ENCODE measurements at places on chromosomes 16 and 17.
A peak's percentile ranks its signal among the peaks of the same experiment; 100 is the strongest.

DNA sequence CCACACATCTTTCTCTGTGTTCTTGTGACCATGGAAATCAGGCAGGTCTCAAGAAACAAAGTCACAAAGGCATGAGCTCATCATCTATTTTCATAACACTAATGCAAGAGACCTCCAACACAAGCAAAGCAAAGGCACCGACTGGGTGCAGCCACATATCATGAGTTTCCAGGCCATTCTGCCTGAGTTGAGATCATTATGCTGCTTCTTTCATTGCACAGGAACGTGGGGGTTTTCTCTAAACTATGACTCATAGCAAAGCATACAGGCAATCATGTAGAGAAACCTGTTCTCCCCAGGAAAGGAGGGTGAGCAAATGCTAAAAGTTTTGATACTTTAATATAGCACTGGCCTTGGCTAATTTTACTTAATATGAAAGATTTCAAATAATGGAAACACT, 60.7 kb downstream of the GRIN2A start:
- DNase-seq: no peak

DNA sequence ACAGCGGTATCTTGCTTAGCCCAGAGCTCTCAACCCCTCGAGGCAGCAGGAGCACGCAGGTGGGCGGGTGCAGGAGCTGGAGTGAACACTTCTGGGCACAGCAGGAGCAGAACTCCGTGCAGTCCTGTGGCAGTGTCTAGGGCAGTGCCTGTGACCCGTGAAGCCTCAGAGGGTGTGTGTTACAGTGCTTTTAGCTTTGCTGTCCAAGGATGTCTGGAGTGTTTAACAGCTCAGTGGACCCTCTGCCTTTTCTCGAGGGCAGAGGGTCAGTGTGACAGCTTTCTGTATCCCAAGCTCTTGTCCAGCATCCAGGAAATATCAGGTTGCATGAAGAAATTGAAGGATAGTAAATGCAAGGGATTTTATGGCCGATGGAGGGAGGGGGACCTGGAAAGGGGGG, 16.4 kb upstream of the SSTR5 start:
- no peak for DNase-seq

DNA sequence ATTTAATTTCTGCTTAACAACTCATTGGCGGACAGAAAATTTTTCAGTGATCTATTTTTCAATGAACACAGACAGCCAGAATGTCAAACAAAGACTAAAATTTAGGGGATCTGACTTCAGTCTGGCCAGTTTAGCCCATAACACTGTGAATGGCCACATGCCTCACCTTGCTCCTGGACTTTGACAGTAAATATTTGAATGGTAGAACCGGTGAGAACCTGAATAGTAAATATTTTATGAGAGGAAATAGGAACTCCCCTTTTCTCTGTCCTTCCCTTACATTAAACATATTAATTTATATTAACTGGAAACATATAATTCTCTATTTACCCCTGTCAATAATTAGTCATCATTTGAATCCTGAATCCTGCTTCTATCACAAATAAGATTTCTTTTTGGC, 942.1 kb downstream of the KCNJ2 start:
- DNase-seq: no peak

DNA sequence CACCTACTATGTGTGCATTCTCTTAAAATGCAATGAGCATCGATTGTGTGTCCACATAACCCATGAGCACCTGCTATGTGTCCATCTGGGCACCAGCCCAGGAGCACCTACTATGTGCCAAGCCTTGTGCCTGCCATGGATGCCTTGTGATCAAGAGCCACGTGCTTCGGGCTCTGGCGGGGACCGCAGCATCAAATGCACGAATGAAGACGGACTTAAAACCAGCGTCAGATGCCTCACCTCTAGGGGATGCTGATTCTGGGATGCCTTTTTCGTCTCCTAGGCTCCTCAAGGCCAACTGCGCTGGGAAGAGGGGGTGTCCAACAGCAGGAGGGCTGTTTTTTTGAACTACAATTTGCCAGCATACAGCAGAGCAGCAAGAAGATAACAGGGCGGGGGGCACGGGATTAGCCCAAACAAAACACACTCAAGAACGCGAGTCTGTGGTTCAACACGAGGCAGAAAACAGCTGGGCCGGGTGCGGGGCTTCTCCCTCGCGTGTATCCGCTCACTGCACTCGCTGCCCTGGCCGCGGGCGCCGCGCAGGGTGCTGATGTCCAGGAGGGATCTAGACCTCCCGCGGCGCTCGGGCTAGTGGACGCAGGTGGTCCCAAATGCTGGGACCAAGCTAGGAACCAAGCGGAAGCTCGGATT, 1.2 kb upstream of the GLIS2 start:
- DNase-seq: no peak

DNA sequence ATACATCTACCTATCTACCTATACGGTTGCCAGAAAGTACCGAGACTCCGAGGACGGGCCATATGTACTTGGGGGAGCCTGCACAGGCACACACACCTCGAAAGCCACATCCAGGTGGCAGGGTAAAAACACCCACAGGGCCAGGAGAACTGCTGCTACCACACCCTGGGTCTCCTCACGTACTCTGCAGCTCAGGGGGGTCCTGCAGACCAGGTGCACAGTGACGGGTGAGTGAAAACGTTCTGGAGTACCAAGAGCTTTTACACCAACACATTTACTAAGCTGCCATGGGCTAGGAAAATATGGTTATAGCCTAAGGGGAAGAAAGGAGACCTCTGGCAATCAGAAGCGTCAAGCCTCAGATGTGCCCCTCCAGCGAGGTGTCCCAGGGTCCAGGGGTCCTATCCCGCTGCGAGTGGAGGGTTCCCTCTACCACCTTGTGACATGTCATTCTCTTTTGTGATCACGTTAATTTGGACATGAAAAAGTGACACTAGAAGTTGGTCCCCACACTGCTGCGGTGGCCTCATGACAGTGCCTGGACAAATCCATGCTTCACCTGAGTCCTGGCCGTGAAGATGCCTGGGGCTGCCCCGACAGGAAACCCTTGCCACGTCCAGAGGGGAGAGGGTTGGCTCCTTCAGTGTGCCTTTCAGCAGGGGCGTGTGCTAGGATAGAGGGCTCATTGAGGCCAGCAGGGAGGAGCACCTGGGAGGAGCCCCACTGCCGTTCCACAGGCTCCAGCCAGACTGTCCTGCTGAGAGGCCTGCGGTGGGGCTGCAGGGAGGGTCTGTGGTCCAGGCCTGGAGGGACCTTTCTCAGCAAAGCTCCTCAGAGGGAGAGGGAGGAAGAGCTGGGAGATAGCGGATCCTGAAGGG, 1.8 kb downstream of the CANT1 start:
- no peak for DNase-seq

- no peak for DNase-seq
These were observed 67.7 kb upstream of the ARL4D start for GRCh38 chr17:43330876-43331639.

- DNase-seq: no peak
These were observed 38.5 kb upstream of the SLC5A11 start for GRCh38 chr16:24807301-24807700.

GRCh38 chr16:70520612-70521297, 2.6 kb downstream of the COG4 start:
- no peak for DNase-seq

GRCh38 chr17:60656499-60656898, 21.2 kb upstream of the BCAS3 start:
- no peak for DNase-seq

DNA sequence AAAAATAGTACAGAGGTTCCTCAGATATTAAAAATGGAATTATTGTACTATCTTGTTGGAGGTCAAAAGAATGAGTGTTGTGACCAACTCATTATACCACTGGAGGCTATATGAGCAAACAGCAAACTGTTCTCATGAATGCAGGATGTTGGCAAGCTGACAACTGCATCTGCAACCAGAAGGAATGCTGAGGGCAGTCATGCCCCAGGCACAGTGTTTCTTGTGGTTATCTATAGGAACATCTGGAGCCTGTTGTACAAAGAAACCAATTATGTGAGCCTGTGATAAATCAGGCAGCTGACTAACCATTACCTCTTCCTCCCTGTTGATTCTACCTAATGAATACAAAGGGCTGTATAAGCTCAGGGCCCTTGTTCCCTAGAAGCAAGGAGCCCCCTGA, 2057.1 kb downstream of the TP53TG3F start:
- DNase-seq: no peak

DNA sequence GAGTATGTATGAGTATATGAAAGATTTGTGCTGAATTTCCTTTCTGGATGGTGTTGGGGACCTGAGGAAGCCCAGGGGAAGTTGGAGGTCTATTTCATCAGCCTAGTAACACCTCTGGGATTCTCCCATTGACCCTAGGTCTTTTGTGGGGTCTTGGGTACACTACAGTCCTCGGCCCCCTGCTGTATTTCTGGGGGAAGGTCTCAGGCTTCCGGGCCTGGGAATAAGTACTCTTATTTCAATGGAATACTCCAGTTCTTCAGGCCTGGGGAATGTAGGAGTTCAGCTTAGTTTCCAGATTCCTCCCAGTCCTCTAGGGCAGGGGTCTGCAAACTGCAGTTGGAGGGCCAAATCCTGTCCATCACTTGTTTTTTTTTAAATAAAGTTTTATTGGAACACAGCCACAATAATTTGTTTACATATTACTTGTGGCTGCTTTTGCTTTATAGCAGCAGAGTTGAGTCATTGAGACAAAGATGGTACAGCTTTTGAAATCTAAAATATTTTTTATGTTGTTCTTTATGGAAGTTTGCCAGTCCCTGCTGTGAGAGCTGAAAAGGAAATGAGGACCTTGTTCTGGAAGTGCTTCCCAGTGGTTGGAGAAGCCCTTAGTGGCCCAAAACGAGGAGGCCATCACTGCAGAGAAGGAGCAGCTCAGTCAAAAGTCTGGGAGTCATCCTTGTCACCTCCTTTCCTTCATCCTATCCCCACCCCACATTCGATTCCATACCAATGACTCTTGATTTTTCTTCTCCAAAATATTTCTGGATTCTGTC, 142.5 kb upstream of the HS3ST2 start:
- no peak for DNase-seq

GRCh38 chr16:83946781-83947566, 6.1 kb upstream of the OSGIN1 start:
- no peak for DNase-seq

- DNase-seq: no peak
These were observed 235.7 kb upstream of the SDK2 start for GRCh38 chr17:73879987-73880386.

GRCh38 chr17:72397687-72398086, 276.9 kb downstream of the SOX9 start:
- DNase-seq: no peak

DNA sequence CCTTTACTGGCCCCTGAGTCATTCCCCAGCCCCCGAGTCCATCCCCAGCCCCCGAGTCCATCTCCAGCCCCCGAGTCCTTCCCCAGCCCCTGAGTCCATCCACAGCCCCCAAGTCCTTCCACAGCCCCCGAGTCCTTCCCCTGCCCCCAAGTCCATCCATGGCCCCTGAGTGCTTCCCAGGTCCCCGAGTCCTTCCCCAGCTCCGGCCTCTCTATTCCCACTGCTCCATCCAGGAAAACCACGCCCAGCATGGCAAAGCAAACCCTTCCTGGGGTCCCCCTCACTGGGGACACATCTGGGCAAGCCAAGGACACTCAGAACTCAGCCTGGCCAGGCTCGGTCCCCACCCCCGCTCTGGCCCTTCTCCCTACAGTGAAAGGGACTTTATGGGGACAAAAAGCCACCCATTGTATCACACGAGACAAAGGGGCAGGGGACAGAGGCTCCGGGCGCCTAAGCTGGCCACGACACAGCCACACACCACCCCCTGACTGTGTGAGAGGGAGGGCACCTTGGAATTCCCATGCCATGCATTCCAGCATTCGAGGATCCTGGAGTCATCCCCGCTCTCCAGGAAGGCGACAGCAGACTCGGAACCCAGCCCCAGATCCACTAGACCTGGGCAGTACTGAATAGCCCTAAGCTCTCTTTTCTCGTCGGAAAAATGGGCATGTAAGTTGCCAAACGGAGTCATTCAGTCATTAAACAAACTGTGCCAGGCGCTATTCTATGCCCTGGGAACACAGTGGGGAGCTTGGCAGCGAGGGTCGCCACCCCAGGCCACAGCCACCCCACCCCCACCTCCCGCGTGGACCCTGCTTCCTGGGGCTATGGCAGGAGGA, 14.0 kb downstream of the PLLP start:
- no peak for DNase-seq

GRCh38 chr16:3187798-3188674, at the start of gene OR1F1:
OR1F1 (plus strand) TSS chr16:3188204.
- DNase-seq: peak; percentile 79

DNA sequence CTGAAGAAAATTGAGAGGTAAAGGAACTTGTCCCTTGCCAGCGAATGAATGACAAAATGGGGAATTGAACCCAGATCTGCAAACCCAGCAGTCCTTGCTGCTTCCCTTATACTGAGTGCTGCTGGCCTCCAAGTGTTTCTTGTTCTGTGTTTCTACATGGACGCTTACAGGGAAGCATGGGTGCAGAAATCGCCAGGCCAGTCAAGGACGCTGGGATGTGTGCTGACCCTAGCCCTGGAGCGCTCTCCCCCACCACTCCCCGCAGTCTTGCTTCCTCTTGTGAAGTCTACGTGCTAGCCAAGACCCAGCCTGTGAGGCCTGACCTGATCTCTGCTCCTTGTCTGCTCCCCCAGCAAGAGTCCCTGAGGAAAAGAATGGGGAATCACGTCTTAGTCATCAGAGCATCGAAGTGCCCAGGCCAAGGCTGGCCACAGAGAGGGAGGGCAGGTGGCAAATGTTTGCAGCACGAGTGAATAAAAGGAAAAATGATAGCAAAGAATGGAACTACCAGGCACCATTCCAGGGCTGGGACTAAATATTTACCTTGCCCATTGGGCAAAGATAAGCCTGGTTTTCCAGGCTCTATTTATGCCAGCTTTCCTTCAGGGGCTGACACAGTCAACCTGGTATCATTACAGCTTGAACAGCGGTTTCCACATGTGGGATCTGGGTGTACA, 17.4 kb downstream of the CA4 start:
- no peak for DNase-seq

- no peak for DNase-seq
These were observed 49.0 kb upstream of the ENDOV start for GRCh38 chr17:80365983-80366382.

GRCh38 chr16:11627822-11628457, 40.3 kb upstream of the SNN start:
- peak; percentile 33 for DNase-seq

GRCh38 chr17:32849879-32850278, 27.0 kb downstream of the MYO1D start:
- no peak for DNase-seq

DNA sequence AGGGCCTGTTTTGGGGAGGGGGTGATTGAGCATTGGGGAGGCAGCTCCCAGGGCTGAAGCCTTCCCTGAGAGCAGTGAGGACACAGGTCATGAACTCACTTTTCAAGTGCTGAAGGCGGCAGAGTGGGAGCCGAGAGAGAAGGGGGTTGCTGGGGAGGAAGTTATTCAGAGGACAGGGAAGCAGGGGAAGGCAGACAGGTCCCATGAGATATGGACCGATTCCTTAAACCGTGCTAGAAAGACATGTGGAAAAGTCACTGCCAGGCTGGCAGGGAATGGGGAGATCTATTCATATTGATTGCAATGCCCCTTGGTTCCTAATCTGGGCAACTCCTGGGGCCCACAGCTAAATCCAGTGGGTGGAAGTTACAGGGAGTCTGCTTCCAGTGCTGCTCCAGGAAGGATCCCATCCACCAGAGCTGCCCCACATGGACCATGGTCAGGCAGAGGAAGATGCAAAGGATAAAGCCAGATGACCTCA, 1.1 kb downstream of the CCL4 start:
- no peak for DNase-seq
